ENCODE measurements at places on chromosomes 3 and 15.

DNA sequence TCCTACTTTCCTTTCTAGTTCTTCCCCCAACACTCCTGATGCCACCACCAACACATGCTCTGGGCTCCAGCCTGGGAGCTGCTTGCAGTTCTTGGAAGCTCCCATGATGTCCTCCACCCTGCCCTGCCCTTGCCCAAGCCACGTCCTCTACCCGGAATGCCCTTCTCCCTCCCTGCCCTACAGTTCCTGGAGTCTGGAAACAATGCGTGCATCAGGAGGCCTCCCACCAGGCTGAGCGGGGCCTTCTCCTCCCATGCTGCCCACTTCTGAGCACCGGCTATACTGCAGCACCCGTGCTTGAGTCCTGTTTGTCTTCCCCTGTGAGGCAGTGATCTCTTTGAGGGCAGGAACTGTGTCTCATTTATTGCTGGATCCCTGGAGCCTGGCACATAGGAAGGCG, 44.6 kb downstream of the DGKG start:
- no peak for DNase-seq

DNA sequence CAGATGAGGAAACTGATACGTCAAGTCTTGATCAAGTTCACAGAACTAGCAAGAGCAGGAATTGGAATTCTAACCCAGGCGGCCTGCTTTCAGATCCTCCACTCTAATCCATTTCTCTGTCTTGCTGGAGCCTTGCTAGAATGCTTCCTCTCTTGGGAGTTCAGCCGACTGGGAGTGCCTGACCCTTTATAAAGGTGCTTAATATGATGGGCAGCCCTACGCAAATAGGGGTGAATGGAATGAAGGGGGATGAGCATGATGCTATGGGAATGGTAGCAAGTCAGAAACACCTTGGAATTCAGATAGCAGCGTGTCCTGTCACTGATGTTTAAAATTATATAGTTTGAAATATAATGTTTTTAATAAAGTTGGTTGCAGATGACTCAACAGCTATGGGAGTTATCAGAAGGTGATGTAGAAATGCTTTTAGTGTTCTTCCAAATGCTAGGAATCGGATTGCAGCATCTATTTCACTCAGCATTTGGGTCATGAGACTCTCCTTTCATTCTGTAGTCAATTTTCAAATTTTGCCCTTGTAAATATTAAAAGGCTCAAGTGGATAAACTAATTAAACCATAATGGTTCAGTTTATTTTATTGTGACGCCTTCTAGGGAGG, 150.7 kb downstream of the FNDC3B start:
- DNase-seq = no peak

GRCh38 chr3:13353936-13354542, 66.1 kb downstream of the NUP210 start:
- no peak for DNase-seq

DNA sequence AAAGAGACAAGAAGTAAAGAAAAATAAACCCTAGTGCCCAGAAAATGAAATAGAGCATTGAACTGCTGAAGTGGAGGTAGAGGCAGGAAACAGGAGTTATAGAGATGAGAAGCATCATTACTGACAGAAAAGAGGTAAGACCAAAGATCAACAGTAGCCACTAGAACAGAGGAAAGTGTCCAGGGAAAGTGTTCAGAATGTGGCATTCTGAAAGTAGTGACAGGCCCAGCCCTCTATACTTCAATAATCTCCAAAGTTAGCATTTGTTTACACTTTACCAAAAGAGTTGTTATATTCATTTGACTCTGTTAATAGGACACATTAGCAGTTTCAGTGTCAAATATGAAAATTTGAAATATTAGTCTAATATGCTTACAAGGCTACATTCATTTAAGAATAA, 727.1 kb upstream of the NECTIN3 start:
- no peak for DNase-seq

GRCh38 chr3:37949866-37950265, 40.7 kb upstream of the VILL start:
- DNase-seq = no peak

GRCh38 chr3:197298945-197299854, 788 bp upstream of the DLG1 start:
- DNase-seq = peak; percentile 7

DNA sequence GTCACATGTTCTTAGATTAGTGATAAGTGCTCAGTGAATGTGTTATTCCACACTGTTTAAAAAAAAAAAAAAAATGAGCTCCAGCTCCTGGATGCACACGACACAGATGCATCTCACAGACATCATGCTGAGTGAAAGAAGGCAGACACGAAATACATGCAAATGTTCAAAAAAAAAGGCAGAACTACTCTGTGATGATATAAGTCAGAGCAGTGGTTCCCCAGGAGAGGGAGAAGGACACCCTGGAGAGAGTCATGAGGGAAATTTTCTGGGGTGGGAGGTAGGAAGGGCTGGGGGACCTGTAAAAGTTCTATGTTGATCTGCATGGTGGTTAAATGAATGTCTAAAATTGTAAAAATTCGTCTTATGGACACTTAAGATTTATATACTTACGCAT, 4.3 kb downstream of the CSRNP1 start:
- no peak for DNase-seq

- DNase-seq = no peak
Measured at GRCh38 chr3:21216598-21216997, 534.4 kb downstream of the ZNF385D start.

GRCh38 chr15:86557018-86557550, 477.4 kb downstream of the AGBL1 start:
- no peak for DNase-seq

GRCh38 chr15:74618841-74619596, 3.4 kb downstream of the CLK3 start:
- no peak for DNase-seq

- no peak for DNase-seq
Measured at GRCh38 chr15:63634154-63634553, 37.0 kb downstream of the FBXL22 start.

DNA sequence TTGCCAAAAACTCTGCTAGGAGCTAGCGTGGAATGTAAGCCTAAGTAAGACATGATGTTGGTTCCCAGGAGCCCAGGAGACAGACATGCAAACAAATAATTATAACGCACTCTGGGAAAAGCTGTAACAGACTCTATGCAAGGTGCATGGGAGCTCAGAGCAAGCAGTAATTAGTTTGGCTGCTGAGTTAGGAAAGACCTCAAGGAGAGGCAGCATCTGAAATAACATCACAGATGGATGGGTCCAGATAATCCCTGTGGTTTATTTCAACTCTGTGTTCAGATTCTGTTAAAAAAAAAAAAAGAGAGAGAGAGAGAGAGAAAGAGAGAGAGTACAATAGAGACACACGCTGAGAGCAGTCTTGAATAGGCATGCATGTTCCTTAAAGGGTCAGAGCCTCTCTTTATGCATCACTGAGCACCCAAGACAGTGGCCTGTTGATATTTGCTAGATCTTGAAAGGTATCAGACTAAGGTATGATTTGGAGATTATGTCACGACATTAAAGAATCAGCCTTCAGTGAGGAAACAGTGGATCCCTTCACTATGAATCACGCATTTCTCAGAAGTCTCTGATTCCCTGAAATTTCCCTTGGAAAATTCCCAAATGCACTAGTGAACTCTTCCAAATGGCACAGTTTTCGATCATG, 124.4 kb upstream of the LIPC start:
- no peak for DNase-seq

GRCh38 chr3:21509731-21510470, 241.1 kb downstream of the ZNF385D start:
- DNase-seq = no peak

DNA sequence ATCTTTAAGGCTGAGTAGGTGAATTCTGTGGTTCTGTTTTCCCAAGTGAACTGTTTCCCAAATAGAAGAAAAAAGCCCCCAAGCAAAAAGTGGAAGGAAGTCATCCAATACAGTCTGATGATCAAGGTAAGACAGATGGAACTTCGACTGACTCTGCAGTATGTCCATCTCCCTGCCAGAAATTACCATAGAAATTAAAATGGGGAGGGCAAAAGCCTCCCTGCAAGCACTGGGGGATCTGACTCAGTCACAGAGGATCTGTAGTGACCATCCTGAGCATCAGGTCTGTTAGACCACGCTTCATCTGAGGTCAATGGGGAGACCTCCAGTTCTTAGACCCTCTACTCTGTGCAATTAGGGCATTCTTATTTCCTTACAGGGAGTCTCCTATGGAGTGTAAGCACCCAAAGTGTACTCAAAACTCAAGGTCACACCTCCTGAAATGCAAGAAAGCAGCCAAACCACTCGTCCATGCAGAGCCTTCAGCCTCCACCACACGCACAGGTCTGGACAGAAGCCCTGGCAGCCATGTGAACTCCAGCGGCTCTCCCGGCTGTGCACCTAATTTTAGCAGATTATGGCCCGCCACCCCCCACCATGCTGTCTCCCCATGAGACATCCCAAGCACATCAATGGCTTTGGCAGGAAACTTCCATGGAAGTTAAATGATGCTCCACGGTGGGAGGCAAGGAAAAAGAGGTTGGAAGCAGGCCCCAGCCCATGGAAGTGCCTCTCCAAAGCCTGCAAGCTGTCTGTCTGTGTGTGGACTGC, 348.7 kb downstream of the NTRK3 start:
- DNase-seq = no peak

GRCh38 chr3:11641316-11641682, 2.4 kb downstream of the VGLL4 start:
- DNase-seq = no peak

DNA sequence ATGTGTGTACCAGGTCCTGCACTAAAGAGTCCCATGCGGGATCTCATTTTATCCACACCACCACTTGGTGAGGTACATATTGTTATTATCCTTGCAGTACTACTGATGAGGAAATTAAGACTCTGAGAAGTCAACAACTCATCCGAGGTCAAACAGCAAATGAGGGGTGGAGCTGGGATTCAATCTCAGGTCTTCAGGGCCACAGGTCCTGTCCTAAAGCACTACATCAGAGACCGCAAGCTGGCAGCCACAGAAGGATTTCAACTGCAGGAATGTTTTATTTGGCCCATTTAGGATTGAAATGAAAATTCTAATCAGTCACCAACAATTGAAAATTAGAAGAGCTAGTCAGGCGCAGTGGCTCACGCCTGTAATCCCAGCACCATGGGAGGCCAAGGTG, 131.4 kb downstream of the ADAMTS17 start:
- no peak for DNase-seq

DNA sequence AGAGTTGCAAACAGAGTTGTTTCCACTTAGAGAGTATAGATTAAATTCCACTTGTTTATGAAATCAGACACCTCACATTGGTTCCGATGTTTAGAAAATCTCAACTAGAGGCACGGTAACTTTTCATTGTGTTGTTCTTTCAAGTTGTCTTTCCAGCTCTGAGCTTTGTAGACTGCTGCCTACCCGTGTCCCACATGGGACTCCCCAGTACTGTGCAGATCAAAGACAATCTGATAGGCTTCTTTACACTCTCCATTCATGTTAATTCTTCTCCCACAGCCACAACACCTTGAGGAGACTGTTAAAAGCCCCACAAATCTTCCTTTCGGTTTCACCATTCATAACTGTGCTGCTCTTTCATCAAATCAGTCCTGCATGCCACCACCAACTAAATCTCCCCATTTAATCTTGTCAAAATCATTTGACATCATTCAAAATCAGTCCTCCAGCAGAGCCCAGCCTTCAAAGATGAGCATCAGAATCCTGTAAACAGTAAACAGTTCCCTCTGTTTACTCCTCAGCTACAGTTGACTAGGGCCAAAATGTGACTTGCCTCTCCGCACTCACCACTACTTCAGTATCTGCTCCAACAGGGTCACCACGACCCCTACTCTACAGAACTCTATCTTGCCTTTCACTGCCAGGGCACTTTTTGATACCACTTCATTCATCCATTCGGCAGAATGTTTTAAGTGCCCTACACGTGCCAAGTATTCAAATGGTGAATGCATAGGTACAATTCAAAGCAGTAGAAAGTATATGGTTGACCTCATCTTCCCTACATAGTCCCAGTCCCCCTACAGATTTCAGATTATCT, 8.3 kb downstream of the ANXA2 start:
- DNase-seq = peak; percentile 87

DNA sequence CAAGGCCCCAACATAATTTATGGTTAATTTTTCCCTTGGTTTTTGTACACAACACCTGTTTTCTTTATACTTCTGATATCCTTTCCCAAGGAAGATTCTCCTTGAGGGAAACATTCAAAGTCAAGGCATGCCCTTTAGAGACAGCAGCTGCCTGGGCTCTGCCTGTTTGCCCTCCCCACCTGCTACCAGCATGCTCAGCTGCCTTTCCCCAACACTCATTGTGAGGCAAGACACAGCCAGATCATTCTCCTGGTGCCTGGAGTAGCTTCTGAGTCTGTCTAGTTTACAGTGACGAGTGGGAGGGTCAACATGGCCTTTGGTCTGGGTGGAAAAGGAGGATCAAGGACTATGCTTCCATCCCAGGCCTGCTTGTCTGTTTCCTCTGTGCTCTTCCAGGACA, 132.5 kb downstream of the EPHB1 start:
- DNase-seq = no peak

GRCh38 chr3:28617821-28618220, 269.2 kb upstream of the AZI2 start:
- no peak for DNase-seq

GRCh38 chr3:9146367-9147071, 102.9 kb downstream of the SRGAP3 start:
- DNase-seq = no peak

DNA sequence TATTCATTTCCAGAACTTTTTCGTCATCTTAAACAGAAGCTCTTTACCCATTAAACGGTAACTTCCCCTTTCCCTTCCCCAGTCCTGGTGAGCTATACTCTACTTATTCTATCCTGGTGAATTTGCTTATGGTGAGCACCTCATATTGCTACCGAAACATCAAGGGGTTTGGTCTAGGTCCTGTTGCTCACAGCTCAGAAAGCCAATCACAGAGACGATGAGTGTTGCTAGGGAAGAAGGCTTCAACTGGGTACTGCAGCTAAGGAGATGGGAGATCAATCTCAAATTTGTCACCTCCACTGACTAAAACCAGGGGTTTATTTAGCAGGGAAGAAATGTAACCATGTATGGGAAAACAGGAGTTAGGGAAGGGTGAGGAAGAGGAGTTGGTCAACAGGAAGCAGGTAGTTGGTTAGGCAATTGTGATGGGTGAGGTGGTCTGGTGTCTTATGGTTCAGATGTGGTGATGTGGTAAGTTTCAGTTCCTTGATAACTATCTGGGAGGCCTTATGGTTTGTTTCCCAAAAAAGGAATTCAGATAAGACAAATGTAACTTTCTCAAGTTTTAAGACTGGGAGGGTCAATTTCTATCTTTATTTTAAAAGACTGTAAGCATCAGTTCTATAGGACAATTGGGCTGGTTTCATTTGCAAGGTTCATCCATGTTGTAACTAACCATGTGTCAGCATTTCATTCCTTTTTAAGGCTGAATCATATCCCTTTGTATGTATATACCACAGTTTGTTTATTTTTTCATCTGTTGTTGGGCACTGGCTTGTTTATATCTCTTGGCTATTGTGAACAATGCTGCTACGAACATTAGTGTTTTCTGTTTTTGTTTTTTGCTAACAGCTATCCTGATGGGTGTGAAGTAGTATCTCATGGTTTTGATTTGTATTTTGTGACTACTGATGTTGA, 24.3 kb downstream of the ARHGAP11B start:
- peak; percentile 20 for DNase-seq

GRCh38 chr3:120421926-120422325, 28.9 kb downstream of the FSTL1 start:
- DNase-seq = no peak
